ENCODE measurements at places on chromosomes 6 and 20.

DNA sequence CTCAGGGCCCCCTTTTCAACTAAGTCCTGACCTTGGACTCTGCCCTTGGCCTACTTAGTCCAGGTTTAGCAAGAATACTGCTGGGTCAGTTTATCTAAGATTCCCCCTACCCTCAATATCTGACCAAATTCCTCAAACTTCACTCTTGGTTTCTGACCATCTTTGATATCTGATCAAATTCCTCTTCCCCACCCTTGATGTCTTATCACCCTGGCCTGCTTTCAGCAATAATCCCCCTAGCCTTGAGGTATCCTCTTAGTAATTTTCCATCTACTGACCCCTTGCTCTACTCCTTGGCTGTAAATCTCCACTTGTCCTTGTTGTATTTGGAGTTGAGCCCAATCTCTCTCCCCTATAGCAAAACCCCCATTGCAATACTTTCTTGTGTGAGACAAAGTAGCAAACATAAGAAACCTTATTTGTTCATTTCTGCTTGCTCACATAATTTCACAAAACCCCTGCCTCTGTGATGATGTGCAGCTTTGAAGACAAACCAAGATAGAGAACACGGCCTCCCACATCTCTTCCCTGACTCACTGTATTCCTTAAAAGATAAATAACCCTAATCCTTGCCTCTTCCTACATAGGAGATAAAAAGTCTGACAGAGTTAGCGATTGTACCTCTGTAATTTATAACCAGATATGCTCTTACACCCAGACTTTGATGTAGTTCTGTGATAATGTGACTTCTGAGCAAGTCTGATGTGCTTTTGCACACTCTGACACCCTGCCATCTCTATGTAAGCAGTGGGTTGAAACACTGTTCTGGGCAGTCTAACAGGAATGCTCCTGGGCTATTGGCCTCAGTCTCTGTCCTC lies 13.8 kb upstream of the IYD start:
- DNase-seq, result no peak

DNA sequence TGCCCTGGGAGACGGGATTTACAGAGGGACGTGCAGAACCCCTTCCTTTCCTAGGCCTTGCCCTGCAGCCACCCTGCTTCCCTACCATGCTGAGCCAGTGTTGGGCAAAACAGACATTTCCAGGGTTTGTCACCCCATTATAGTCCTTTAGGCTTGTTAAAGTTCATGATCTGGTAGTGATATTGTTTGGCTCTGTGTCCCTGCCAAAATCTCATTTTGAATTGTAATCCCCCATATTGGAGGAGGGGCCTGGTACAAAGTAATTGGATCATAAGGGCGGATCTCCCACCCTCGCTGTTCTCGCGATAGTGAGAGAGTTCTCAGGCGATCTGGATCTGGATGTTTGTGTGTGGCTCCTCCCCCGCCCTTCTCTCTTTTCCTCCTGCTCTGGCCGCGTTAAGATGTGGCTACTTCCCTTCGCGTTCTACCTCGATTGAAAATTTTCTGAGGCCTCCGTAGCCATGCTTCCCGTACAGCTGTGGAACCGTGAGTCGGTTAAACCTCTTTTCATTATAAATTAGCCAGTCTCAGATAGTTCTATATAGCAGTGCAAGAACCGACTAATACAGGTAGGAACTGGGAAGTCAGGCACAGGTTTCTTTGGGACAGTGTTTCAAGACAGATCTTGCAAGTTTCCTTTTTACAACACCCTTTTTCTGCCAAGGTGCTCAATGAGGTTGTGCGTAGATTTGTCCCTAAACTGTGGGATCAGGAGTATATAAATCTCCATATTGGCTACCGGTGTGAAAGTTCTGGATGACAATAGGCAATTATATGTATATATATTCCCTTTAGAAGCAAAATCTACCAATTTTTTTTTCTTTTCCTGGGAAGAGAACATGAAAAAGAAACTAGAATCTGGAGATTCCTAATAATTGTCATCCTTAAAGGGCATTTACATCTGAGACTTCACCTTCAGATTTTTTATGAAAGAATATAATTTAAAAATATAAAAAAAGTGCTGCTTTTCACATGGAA lies 152.1 kb downstream of the SAMD5 start:
- DNase-seq, result no peak

GRCh38 chr20:14331646-14332045 lies 5.8 kb downstream of the FLRT3 start:
- no peak for DNase-seq

DNA sequence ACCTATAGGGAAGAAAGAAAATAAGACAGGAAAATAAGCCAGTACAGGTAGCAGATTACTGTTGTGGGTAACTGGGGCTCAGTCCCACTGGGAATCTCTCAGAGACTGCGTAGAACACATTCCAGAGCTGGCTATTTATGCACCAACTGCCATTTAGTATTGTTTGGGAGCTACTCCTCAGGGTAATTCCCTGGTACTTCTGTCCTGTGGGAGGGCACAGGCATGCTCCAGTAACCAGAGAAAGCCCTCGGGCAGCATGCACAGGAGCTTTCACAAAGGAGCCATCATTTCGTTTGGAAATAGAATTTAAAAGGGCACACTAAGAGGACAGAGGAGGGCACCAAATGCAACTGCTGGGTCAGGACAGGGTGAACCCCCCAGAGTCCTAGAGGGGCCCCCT lies 148.0 kb upstream of the LRFN2 start:
- DNase-seq, result no peak

- DNase-seq, result no peak
Observed at GRCh38 chr20:46204594-46205186, 86.6 kb downstream of the CD40 start.

GRCh38 chr6:84553527-84553926 lies 210.9 kb downstream of the TBX18 start:
- DNase-seq, result no peak

- DNase-seq, result no peak
Observed at GRCh38 chr6:158938811-158939254, 61.2 kb downstream of the RSPH3 start.

DNA sequence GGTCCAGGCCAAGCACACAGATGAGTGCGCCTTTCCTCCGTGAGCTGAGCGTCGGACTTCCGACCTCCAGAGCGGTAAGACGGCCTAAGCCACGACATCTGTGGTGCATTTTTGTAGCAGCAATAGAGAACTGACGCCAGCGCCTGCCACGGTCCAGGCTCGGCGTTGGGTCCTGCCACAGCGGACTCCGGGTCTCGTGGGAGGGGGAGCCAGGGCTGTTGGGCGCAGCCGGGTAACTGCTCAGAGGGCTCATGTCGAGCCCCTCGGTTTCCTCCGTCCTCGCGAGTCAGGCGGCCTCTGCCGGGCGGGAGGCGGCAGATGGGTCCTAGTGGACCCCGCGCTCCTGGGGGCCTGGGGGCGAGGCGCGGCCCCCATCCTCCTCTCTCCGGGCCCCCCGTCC lies 216.1 kb downstream of the QKI start:
- DNase-seq, result no peak

GRCh38 chr6:34855463-34855862 lies 32.4 kb downstream of the TAF11 start:
- DNase-seq, result no peak

Data from anterior cingulate cortex (tissue), 58 donors.